ENCODE measurements at places on chromosomes 11 and 22. TPM values are rescaled to one million over a fixed set of nuclear protein-coding genes. Genes with fewer than 3 reads are reported as not detected.

The WNT7B gene
- total RNA-seq = not detected

The OR5P2 gene
- total RNA-seq = not detected

The OR10S1 gene
- not detected for total RNA-seq

The OVOL1 gene
- total RNA-seq = not detected

The ATL3 gene
- 36.0 TPM for total RNA-seq

The RIMBP3C gene
- 0.24 TPM for total RNA-seq

The B4GALNT4 gene
- 0.29 TPM for total RNA-seq

The FOLH1 gene
- total RNA-seq = not detected

The ARHGAP20 gene
- total RNA-seq = not detected

The ATG16L2 gene
- total RNA-seq = 46.4 TPM

The TMA7B gene
- total RNA-seq = 2.2 TPM

The E2F8 gene
- total RNA-seq = 20.3 TPM

The SAA2 gene
- 4.1 TPM for total RNA-seq

The DNAJB7 gene
- total RNA-seq = not detected

The INPPL1 gene
- total RNA-seq = 116 TPM

The HOATZ gene
- total RNA-seq = not detected

The NAT10 gene
- total RNA-seq = 92.3 TPM

The IGSF22 gene
- not detected for total RNA-seq

The CCDC15 gene
- total RNA-seq = 3.2 TPM

The MS4A8 gene
- total RNA-seq = not detected

The BIK gene
- 6.3 TPM for total RNA-seq

The SSRP1 gene
- 183 TPM for total RNA-seq

The FAM168A gene
- total RNA-seq = 17.9 TPM

The RIC3 gene
- total RNA-seq = 2.9 TPM
